ENCODE measurements at places on chromosomes 2 and 18.

DNA sequence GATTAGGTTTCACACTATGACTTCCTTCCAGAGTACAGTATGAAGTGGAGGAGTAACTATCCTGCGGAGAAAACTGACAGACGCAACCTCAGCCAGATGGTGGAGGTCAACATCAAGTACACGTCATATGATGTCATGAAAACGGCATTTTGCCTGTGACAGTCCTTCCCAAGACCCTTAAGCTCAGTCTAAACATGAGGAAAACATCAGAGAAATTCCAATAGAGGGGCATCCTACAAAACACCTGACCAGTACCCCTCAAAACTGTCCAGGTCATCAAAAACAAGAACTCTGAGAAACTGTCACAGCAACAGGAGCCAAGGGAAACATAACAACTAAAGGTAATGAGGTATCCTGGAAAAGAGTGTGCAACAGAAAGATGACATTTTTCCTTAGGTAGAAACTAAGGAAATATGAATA is 1.7 kb downstream of the RNU4ATAC start:
- DNase-seq = no peak

GRCh38 chr2:164568317-164568716 is 53.0 kb downstream of the GRB14 start:
- no peak for DNase-seq

- DNase-seq = no peak
Observed at GRCh38 chr18:78977637-78978348, 1.8 kb upstream of the SALL3 start.

GRCh38 chr2:13758412-13758811 is 874.1 kb upstream of the LRATD1 start:
- DNase-seq = no peak

DNA sequence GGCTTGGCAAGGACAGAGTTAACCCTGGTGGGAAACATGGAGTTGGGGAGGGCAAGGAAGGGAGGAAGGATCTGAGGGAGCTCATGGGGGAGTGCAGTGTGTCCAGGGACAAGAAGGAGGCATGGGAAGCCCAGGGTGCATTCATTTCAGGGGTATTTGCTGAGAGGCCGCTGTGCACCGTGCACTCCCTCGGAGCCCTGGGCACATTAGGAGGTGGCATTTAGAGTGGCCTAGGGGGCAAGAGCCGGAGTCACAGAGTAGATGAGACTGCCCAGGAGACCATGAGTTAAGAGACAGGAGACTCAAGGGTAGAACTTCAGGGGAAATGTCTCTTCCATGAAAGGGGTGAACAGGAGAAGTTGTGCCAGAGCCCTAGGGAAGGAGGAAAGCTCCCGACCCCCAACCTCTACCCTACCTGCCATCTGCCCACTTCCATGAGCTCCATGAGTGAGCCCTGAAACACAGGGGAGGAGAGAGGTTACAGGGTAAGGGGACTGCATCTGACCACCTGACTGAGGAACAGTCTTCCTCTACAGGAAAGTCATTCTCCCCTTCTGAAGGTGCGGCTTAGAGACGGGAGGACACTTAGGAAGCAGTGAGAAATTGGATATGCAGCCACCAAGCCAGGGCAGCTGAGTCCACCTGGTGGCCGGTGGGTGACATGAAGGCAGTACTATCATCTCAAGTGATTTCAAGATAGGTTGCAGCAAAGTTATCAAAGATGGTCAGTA is 58.5 kb upstream of the COPS8 start:
- no peak for DNase-seq

DNA sequence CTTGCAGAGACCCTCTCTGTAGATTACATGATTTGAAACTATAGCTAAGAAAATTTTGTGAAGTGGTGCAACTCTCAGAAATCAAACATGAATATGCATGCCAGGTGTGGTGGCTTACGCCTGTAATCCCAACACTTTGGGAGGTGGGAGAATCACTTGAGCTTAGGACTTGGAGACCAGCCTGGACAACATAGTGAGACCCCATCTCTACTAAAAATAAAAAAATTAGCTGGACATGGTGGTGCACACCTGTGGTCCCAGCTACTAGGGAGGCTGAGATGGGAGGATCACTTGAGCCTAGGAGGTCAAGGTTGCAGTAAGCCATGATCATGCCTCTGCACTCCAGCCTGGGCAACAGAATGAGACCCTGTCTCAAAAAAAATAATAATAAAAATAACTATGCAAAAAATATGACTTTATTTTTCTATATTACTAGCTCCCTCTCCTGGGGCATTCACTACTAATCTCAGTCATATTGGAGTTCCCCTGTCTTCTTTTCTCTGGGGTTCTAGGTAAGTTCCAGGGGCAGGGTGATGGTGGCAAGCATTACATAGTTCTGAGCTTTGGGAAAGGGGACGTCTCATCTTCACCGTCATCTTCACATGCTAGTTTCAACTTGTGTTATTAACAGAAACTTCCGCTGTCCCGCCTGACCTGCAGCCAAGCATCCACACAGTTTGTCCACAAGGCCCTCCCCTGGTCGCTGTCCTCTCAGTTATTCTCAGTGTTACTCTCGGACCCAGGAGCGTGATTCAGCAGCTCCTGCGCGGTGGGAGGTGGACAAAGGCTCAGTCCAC is 96.8 kb upstream of the MBOAT2 start:
- DNase-seq = no peak

- no peak for DNase-seq
Observed at GRCh38 chr18:32271672-32272208, 81.9 kb downstream of the MEP1B start.

- DNase-seq = no peak
Observed at GRCh38 chr2:2590841-2591541, 259.9 kb upstream of the MYT1L start.

DNA sequence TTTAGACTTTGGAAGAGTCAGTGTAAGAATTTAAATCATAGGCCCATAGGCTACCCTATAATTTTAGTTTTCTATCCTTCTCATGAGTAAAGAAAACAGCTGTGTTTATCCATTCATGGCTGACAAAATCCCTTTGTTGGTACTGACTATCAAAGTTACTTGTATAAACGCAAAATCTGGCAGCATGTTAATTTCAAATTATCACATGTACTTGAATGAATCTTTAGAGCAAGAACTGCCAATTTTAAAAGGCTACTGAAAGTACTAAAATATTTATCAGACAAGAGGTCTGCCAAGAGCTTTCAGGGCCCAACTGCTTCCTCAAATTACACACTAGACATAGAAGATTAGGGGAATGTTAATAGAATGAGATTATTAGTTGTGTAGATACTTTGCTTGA is 66.6 kb downstream of the MYL12B start:
- no peak for DNase-seq

DNA sequence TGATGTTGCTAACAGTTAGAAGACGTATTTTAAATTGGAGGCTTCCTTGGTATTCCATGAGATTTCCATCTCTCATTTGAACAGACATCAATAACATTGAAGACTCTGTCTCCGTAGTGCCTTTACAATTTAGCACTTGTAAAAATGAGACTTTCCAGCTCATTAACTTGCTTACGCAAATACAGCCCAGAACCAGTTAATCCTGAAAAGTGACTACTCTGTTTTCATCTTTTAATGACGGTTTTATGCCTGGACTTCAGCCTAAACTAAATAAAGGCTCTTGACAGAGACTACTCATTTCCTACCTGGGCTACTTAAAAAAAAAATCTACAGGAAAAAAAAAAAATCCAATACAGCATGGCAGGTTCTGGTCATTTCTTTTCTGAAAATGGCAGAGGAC is 148.6 kb downstream of the LRATD1 start:
- no peak for DNase-seq

DNA sequence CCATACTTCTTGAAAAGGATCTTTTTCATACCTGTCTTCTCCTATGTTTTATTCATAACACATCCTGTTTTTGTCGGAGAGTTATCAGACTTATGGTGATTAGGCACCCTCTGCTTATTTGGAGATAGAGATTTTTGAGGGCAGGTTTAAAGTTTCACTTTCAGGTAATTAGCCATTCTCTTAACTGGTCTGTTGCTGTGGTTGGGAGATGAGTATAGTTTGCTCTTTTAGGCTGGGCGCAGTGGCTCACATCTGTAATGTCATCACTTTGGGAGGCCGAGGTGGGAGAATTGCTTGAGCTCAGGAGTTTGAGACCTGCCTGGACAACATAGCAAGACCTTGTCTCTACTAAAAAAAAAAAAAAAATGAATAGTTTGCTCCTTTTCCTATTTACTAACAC is 25.3 kb downstream of the SFTPB start:
- DNase-seq = no peak

- DNase-seq = no peak
Observed at GRCh38 chr2:181384923-181385322, 72.3 kb upstream of the ITGA4 start.

DNA sequence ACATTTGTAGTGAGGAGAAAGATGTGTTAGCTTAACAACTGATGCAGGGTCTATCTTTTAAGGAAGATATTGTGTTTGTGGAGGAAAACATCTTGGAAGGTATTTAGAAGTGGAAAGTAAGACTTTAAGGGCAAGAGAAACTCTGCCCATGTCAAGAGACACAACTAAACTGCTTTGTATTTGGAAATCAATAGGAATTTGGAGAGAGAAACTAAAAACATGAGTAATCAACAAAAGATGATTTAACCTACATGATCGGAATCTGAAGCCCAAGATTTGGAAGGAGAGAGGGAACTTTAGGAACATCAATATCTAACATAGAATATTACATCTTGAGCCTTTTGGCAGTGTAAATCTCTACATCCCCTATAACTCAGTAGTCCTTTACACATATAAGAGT is 184.2 kb upstream of the COL3A1 start:
- no peak for DNase-seq

GRCh38 chr2:171141320-171141719 is 19.4 kb downstream of the TLK1 start:
- DNase-seq = no peak

GRCh38 chr2:168424112-168424951 is 31.7 kb upstream of the CERS6 start:
- no peak for DNase-seq

GRCh38 chr2:159497847-159498246 is 118.5 kb downstream of the BAZ2B start:
- DNase-seq = no peak

GRCh38 chr2:121151311-121152109 is 133.5 kb downstream of the TFCP2L1 start:
- no peak for DNase-seq

- DNase-seq = no peak
Observed at GRCh38 chr2:176508984-176509740, 239.9 kb downstream of the MTX2 start.

GRCh38 chr2:228065686-228066085 is 115.8 kb downstream of the SPHKAP start:
- no peak for DNase-seq

- no peak for DNase-seq
Observed at GRCh38 chr2:68565858-68566257, 77.5 kb upstream of the PROKR1 start.

DNA sequence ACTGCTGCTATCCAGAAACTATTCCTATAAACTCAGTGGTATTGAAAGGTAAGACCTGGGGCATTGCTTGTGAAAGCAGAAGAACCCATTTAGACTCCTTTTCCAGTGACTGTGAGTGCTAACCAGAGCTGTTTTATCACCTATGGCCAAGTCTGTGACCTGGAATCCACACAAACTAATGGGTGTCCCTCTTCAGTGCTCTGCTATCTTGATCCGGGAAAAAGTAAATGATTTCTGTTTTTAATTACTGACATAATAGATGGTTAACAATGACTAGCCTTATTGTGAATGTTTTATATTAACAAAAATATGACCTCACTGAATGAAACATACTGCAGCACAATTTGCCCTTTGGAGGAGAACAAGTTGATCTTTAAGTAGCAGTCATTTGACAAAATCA is 251.6 kb upstream of the MC4R start:
- DNase-seq = no peak

DNA sequence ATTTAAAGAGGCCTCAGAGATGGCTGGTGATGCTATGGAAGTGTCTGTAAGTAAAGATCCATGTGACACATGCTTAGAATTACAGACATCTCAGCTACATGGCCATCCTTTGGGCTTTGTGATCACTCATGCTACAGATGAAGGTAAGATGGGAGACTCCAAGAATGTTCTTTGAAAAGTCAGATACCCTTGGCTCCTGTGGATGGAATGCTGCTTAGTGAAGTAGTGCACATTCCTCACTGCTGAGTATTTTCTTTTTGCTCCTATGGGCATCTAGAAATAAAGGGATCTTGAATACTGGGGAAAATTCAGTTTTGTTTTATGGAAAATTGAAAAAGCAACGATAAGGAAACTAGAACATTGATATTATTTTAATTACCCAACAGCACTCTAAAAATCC is 55.2 kb upstream of the REV1 start:
- DNase-seq = no peak

DNA sequence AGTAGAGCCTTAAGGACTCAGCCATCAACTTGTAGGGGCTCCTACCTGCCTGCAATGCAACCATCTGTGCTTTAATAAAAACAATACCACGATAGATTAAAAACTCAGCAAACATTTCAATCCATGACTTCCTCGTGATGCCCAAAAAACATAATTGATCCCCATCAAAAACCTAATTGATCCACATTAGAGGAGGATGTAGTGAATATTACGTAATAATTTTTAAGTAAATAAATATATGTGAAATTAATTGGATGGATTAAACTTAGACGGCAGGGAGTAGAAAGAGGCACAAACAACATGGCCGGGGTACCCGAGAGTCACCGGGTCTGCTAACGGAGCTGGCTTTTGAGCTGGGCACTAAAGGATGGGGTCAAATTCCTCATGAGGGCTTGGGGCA is 87.3 kb downstream of the ARL4C start:
- DNase-seq = no peak

GRCh38 chr2:95372845-95373244 is 29.7 kb upstream of the FAHD2A start:
- no peak for DNase-seq

DNA sequence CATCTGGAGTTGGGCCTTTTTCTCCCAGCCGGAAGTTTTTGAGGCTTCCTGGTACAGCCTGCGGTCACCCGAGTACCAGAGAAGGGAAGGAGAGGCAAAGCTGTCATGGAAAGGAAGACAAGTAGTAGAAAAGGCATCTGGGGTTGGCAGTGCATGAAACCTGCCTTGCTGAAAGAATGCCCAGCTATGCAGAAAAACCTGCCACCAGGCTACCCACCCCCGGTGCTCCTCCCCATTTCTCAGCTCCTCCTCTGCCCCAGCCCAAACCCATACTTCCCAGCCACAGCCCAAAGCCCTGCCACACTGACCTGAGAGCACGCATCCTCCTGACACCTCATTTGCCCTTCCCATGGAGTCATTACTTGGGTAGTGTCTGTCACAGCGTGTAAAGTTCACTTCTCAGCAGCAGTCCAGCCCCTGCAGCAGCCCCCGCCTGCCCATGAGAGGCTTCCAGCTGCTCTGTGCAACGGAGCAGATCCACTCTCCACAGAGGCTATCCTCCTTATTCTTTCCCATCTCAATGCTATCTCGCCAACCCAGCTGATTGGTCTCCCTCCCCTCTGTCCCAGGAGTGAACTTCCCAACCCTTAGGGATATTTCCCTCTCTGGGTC is 40.4 kb upstream of the MAL start:
- no peak for DNase-seq

DNA sequence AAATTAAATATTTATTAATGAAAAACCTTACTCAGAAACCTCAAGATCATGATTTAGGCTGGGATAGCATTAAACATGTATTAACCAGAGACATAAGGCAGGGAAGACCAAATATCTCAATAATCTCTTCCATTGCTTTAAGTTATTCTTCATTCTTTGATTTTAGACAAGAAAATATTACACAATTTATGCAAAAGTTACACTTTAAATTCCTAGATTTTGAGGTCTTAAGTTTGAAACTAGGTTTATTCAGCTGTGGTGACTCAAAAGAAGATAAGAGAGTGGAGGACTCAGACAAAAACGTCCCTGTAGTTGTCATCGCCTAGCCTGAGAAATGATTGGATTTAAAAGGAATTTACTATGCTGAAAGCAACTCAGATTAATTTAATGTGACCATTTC is 1110.3 kb downstream of the DPP10 start:
- no peak for DNase-seq
